Effector memory CD4-positive, alpha-beta T cell (primary cell): ENCODE measurements at places on chromosomes 13 and 19.

GRCh38 chr13:53028637-53029203, at the start of gene OLFM4:
Gene OLFM4, plus strand, starts transcription at chr13:53028813. Its CDS starts 24 bp downstream, at chr13:53028837.
- no peak for DNase-seq

DNA sequence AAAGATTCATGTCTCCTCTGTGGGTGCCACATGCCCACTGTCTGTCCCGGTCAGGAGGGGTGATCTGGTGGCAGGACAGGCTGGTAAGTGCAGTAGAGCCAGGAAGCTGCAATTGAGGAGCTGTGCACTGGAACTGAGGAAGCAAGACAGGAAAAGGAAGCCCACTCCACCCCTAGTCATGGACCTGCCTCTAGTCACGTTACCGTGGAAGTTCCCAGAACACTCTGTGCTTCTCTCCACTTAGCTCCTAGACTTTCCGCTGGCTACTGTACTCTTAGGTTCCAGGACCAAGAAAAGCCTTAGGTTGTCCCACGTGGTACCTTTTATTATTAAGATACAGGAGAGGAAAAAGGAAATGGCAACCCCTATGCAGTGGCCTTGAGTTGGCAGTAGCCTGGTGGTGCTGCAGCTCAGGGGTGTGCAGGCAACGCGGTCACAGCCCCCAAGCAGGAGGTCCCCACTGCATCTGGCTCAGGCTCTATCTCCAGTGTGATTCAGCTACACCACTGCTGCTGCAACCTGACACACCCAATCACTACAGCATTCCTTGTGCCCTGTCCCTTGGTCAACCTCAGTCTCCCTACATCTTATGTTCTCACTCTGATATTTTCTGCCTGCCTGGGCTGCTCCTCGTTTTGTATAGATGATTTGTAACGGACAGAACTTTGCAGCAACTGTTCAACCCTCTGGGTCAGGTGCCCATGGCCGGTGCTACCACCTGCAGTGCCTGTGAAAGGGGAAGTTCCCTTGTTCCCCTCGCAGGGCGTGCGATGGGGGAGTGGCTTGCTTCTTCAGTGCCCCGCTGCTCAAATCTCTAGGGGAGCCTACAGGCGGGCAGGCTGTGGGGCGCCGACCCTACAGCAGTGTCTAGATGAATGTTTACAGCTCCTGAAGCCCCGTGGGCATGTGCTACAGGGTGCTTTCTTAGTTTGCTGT, 24.4 kb upstream of the GPR12 start:
- no peak for DNase-seq

DNA sequence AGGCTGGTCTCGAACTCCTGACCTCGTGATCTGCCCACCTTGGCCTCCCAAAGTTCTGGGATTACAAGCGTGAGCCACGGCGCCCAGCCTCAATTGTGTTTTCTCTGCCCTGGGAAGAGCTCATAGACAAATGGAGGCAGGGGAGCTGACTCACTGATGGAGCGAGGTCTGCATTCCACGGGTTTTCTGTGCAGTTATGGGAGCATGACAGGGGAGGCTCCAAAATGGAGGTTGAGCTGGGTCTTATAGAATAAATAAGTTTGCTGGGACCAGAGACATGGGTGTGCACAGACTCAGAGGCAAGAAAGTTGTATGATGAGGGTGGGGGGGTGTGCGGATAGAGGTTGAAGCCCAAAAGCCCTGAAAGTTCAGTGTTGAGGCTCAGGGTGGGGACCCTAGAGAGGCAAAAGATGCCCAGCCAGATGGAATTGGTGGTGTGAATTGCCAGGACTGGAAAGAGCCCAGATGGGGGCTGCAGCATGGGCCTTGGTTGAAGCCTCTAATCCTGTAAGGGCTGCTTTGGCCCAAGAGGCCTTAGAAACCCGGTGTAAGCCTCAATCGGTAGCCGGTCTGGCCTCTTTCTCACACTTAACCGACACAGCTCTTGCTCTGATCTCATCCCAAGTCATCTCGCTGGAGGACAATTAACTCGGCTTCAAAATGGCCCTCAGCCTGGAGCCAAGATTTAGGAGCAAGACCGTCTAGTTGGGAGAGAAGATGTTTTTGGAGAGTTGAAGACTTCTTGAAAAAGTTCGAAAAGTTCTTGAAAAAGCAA, 1.9 kb downstream of the TPM4 start:
- DNase-seq = no peak

- DNase-seq = no peak
These were observed 25.3 kb downstream of the TPT1 start for GRCh38 chr13:45315520-45316167.
